NCI-H446 treated with DMSO at 0.1 percent for 48 hours (cell line): ENCODE measurements at places on chromosomes 3 and 15.

GRCh38 chr3:52002748-52003147 lies 7.1 kb upstream of the RPL29 start:
- DNase-seq: no peak

GRCh38 chr3:173939331-173939730 lies 541.8 kb downstream of the NLGN1 start:
- no peak for DNase-seq

- no peak for DNase-seq
Observed at GRCh38 chr3:19485267-19485666, 337.0 kb downstream of the KCNH8 start.

GRCh38 chr3:127276995-127277394 lies 10.9 kb downstream of the PRR20G start:
- DNase-seq: no peak

GRCh38 chr15:75042730-75043508 lies 19.5 kb downstream of the PPCDC start:
- DNase-seq: no peak

DNA sequence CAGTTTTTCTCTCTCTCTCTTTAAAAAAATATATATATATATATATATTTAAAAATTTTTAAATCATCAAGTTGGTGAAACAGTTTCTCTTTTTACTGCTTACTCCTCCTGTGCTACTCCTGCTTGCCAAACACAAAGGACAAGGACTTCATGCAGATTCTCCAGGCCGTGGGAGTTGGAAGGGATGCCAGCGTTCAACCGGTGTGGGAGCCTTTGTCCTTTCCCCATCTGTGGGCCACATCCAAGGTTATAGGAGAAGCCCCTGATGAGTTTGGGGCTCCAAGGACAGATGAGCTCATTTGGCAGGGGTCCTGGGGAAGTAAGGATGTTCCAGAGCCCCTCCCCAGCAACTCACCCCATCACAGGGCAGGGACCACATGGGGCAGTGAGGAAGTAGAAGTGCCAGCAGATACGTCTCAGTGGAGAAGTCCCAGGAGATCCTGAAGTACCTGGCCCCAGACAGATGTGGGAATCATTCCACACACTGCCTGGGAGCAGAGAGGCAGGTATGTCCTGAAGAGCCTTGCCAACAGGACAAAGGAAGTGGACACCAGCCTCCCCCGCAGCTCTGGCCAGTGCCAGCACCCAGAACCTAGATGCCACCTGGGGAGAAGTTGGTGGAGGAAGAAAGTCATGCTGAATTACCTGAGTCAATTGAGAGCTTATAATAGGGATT lies 36.6 kb downstream of the CCK start:
- DNase-seq: no peak

GRCh38 chr3:119891944-119892721 lies 110.2 kb downstream of the NR1I2 start:
- peak; percentile 65 for DNase-seq

GRCh38 chr3:27366062-27366591 lies 3.1 kb downstream of the NEK10 start:
- no peak for DNase-seq

GRCh38 chr3:56776556-56776950 lies 25.2 kb downstream of the ARHGEF3 start:
- DNase-seq: no peak

DNA sequence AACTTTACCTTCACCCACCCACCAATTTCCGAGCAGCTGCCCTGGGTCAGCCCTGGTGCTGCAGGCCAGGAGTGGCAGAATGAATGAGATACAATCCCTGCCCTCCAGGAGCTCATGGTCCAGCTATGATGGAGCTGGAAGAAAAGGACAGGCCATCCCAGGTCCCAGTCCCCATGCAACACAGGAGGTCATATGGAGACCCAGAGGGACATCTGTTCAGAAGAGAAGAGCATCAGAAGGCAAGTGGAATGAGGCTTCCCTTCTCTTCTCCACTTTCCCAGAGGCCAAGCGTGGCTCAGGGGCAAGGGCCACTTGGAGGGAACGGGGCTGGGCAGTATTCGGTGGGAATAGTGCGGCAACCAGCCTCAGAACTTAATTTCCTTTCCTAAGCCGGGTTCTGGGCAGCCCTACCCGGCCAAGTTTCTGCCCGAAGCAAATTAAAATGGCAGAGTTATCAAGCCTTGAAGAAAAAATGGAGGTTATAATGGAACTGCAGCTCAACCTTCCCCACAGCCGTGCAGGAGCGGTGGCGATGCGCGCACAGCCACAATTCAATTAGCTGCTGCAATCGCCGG lies 35.9 kb downstream of the TLE3 start:
- DNase-seq: no peak

- DNase-seq: no peak
Observed at GRCh38 chr3:134481166-134481565, 4.6 kb downstream of the ANAPC13 start.

- DNase-seq: no peak
Observed at GRCh38 chr3:46027736-46028397, 584 bp upstream of the XCR1 start.

GRCh38 chr3:166877971-166878370 lies 502.1 kb downstream of the ZBBX start:
- DNase-seq: no peak
